ENCODE measurements at places on chromosomes 16 and 17.

GRCh38 chr16:14958323-14958600, 16.6 kb upstream of the PDXDC1 start:
- no peak for DNase-seq

GRCh38 chr17:17395885-17396284, 80.9 kb upstream of the MED9 start:
- no peak for DNase-seq

DNA sequence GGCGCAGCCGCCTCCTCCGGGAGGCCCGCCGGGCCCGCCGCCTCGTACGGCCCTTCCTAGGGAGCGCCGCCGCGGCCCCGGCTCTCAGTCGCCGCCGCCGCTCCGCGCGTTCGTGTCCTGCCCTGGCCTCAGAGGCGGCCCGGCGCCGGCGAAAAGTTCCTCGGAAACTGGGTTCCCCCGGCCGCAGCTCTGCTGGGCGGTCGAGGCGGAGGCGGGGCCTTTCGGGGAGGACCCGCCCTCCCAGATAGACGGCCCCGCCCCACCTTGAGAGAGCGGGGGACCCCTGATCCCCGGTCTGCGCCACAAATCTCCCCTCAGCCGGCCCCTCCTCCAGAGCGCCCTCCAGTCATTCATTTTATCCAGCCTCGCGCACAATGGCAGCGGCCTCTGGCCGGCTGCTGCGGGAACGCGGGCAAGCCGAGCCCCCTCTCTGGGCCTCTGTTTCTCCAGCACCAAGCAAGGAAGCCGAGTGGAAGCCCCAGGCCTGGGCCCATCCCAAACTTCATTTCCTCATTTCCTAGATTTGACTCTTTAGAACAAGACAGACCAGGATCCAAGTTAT, at the start of gene SREBF1:
Gene SREBF1, minus strand, starts transcription at position 169 of the 562 bp plus-strand sequence. CDS start 169 bp downstream, outside the sequence.
- no peak for DNase-seq

DNA sequence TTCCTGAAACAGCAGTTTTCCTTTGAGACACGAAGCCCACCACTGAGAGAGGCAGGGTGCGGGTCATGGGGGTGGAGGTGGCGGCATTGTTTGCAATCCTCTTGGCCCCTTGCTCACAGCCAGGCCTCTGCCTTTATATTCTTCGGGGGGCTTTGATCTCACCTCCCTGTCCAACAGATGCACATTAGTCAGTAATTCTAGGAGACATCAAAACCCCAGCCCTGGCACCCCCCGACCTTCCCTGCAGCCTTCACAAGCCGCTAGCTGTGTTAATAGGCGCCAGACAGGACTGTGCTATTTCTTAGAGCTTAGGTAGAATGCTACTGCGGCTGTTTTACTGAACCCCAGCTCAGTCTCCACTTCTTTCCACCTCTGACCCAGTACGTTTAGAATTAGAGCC, 212.6 kb downstream of the RBFOX1 start:
- peak; percentile 73 for DNase-seq

GRCh38 chr17:64004903-64005733, 7.0 kb downstream of the PRR29 start:
- DNase-seq: no peak

GRCh38 chr16:25689137-25689836, 2.5 kb upstream of the HS3ST4 start:
- DNase-seq: no peak

- DNase-seq: no peak
Observed at GRCh38 chr17:70775679-70776078, 606.3 kb downstream of the KCNJ2 start.

- DNase-seq: no peak
Observed at GRCh38 chr16:85512808-85513115, 100.4 kb upstream of the GSE1 start.

- DNase-seq: peak; percentile 10
Observed at GRCh38 chr16:80788027-80788426, 16.4 kb downstream of the CDYL2 start.

DNA sequence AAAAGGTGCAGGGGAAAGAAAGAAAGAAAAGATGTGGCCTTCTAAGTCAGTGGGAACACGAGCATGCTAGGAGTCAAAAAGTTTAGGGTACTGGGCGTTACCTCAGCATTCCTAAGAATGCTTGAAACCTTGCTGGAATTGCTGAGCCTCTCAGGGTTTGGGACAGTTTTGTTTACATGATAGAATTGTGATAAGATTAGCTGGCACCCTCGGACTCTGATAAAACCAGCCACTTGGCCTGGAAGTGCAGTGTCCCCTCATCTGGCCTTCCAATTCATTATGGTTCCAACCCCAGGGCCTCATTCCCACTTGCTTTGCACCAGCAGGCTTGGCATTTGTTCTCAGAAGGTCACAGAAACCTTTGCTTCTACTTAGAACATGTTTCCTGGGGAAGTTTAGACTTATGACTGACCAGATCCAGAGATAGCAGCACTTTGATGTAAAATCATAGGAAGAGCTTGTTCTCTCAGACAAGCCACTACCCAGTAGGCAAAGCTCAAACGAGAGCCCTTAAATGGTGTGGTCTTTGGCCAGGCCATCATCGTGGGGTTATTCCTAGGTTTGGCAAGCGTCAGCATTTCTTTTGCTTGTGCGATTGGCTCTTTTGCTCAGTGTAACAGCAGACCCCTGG, 8.0 kb downstream of the SGF29 start:
- no peak for DNase-seq

- no peak for DNase-seq
Observed at GRCh38 chr16:12002447-12003006, 26.0 kb downstream of the SNX29 start.

DNA sequence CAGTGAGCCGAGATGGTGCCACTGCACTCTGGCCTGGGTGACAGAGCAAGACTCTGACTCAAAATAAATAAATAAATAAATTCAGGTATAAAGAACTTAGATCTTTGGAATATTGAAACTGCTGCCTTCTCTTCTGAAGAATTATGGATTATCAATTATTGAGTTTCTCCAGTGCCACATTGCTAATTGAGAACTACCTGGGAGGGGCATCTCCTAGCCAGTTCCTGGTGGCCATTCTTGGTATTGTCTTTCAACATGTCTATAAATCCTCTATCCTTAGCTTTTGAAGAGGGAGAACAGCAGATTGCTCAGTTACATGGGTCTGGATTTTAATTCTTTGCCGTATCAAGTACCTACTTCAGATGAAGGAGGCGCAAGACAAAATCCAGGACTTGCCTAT, 29.2 kb downstream of the CALCOCO2 start:
- no peak for DNase-seq

GRCh38 chr17:39676198-39676819, 8.1 kb downstream of the PNMT start:
- DNase-seq: no peak

- no peak for DNase-seq
Observed at GRCh38 chr17:44775838-44776621, 17.2 kb downstream of the ADAM11 start.

GRCh38 chr17:34366529-34367107, 3.6 kb upstream of the CCL1 start:
- no peak for DNase-seq

- no peak for DNase-seq
Observed at GRCh38 chr17:50641357-50641756, 6.7 kb downstream of the ABCC3 start.

DNA sequence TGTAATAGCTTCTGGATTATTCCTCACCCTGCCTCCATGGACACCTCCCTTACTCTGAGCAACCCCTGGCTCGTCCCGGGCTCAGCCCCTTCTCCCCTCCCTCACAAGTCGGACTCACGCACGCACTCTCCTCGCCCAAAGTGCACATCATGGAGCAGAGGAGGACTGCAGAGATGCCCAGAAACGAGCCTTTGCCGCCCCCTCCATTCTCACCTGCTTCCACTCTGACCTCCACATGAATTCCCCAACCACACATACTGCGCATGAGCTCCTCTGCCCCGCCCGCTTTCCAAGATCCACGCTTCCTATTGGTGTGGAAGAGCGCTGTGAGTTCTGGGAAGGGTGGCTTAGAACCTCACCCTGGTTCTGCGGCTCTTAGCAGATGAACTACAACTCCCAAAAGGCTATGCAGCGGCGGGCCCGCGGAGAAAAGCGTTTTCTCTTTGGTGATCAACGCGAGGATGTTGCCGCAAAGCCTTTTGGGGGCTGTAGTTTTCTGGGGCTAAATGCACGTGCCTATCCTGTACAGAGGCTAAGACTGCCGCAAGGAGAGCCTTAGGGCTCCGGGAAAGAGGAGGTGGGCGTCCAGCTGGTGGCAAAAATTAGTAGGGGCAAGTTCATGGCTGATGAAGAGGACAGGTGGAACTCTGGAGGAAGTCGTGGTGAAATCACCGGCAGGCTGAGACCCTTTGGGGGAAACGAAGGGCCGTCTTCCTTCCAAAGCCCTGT, at the start of gene PHB1:
Gene PHB1, minus strand, starts transcription at position 261 of the 729 bp plus-strand sequence. CDS start 1,618 bp downstream, outside the sequence.
- peak; percentile 99 for DNase-seq

DNA sequence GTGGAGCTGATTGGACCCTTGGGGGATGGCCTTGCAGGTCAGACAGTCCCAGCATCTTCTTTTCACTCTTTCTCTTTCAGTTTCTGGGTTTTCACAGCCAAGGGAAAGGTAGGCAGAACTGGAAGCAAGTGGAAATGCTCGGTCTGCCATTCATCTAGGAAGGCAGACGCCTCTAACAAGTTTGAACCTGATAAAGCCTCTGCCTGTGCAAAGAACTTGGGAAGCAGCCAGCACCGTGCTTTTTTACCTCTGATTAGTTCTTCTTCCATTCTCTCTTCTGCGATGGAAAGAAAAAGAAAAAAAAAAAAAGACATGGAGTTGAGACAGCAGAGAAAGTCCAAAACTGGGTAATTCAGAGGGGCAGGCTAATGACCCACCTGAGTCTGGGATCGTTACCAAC, 997.8 kb upstream of the EEF2KMT start:
- DNase-seq: no peak

DNA sequence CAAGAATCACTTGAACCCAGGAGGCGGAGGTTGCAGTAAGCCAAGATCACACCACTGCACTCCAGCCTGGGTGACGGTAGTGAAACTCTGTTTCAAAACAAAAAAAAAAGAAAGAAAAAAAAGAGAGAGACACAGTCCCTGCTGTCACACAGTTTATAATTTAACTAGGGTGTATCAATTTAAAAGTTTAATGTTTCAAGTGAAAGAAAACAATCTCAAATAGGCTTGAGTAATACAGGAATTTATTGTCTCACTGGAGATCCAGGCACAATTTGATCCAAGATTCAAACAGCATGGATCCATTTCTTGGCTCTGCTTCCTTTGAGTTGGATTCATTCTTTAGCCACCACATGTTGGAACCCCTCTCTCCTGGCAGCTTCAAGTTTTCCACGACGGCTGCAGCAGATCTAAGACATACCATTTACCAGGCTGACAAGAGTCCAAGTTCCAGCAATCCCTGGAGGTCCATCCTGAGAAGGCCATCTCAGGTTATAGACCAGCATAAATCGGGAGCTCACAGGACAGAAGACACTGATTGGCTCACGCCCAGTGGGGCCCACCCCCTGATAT, 97.5 kb downstream of the YPEL2 start:
- DNase-seq: no peak

DNA sequence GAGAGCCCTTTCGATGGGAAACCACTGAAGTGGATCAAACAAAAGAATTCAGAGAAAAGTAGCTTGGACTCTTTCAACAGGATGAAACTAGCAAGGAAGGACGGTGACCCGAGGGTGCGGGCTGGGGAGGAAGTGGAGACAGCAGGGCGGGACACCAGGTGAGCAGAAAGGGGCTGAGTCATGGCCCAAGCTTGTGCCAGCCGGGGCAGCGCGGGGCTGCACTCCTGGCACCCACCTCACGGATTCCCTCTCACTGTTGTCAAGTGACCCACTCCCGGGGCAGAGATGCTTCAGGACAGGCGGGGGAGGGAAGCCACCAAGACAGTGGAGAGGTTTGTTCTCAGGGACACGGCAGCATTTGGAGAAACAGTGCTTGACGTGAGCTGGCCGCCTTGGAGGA, 10.7 kb upstream of the RNF222 start:
- DNase-seq: no peak

DNA sequence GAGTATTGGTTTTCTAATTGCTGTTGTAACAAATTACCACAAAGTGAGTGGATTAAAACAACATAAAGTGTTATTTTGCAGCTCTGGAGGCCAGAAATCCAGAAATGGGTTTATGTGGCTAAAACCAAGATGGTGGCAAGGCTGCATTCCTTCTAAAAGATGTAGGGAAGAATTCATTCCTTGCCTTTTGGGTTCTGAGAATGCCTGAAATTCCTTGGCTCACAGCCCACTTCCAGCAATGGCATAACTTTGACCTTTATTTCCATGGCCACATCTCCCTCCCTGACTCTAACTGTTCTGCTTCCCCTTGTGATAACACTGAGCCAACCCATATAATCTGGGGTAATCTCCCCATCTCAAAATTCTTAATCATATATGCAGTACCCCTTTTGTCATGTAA, 269.6 kb upstream of the RPL38 start:
- DNase-seq: no peak

DNA sequence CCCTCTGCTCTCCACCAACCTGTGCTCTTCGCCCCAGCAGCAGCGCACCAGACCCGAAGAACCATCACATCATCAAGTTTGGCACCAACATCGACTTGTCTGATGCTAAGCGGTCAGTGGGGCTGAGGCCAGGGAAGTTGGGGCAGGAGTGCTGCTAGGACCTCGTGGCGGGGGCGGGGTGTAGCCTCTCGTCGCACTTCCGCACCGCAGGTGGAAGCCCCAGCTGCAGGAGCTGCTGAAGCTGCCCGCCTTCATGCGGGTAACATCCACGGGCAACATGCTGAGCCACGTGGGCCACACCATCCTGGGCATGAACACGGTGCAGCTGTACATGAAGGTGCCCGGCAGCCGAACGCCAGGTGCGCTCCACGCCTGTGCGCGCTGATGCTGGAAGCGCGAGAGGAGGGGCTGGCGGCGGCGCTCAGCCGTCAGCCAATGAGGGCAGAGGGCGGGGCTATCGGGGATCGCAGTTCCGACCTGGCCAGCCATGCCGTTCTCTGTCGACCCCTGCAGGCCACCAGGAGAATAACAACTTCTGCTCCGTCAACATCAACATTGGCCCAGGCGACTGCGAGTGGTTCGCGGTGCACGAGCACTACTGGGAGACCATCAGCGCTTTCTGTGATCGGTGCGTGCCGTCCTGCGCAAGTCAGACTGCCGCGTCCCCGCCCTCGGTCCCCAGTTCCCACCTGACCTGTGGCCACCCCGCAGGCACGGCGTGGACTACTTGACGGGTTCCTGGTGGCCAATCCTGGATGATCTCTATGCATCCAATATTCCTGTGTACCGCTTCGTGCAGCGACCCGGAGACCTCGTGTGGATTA, 3.2 kb upstream of the TMEM88 start:
- peak; percentile 95 for DNase-seq
